ENCODE measurements at places on chromosomes 12 and 14.
A peak's percentile ranks its signal among the peaks of the same experiment; 100 is the strongest.

- no peak for DNase-seq
Observed at GRCh38 chr14:36054353-36055051, 122.0 kb downstream of the PTCSC3 start.

DNA sequence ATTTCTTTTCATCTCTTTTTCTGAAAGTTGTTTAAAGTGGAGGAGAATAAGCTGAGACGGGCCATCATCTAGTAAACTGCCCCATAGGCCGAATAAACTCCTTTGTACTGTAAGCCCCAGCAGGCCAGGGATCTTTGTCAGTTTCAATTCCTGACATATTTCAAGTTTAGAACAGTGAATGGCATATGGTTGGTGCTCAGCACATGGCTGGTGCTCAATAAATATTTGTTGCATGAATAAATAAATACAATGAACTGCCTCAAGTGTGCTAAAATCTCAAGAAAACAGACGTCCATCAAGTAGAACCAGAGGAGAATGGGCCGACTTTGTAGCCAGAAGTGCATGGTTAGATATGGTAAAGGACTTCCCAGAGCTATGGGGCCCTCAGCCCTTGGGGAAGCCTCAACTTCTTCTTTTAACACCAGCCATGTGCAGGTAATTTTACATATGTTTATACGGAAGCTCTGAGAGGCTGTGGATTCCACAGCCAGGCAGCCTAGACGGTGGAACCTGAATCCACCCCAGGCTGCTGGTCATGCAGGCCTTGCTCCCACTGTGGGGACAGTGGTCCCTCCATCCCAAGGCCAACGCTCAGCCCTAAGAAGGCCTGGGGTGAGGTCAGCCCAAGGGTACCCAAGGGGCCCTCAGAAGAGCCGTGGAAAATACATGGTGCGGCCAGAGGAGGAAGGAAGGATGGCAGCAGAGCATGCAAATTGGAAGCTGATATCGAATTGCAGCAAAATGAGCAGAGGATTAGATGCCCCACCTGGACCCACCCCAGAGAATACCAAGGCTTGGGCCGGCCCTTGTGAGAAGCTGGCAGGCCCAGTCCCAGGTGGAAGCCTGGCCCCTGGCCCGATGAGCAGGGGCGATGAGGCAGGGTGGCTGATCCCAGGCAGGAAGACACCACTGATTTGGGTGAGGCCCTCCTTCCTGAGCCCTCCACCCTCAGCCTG lies 8.7 kb upstream of the AQP2 start:
- DNase-seq = no peak

GRCh38 chr12:14366209-14367039 lies 942 bp downstream of the ATF7IP start:
- peak; percentile 57 for DNase-seq

DNA sequence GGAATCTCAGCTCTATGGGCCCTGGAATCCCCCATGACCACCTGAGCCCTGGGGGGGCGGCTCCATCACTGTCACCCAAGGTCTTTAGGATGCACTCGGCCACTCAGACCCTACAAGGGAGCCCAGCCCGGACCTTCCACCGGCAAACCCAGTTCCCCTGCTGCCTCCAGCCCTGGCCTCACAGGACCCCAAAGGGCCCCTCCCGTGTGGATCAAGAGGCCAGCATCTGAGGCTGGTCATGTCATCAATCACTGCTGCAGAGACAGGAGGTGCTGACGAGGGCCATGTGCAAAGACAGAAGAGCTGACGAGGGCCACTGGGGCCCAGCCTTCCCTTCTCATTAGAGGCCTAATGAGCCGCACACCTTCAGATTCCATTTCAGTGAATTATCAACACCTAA lies 39.0 kb upstream of the SFSWAP start:
- DNase-seq = no peak

DNA sequence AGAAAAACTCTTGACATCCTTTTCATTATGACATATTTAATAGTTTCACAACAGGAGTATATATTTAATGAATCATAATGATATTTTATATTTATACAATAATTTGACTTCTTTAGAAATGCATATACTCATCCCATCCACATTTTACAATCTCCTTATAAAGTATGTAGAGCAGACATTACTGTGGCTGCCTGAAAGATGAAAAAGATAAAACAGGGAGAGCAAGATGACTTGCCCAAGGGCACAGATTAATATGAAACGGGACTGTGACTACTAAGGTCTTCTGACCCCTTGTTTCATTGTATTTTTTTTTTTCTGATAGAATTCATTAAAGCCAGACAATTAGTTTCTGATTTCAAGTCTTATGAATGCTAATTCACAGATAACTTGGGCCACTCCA lies 293.6 kb downstream of the SOX5 start:
- no peak for DNase-seq

DNA sequence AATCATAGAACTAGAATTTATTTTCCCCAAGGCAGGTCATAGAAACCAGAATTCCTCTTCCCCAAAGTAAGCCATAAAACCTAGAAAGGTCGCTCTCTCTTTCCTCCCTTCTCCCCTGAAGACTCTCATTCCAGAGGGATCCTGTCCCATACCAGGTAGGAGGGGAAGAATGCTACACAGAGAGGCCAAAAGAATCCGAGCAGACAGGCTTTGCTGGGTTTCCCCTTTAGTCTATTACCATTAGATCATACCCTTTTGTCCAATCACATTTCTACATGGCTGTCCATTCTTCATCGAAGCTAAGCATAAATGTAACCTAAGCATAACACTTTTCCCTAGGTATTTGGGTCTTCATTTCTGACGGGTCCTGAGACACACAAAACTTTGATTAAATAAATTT lies 204.5 kb downstream of the SPTSSA start:
- DNase-seq = no peak

DNA sequence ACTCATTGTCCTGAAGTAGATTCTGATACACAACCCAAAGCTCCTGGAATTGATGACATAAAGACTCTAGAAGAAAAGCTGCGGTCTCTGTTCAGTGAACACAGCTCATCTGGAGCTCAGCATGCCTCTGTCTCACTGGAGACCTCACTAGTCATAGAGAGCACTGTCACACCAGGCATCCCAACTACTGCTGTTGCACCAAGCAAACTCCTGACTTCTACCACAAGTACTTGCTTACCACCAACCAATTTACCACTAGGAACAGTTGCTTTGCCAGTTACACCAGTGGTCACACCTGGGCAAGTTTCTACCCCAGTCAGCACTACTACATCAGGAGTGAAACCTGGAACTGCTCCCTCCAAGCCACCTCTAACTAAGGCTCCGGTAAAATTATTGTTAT lies 63.8 kb downstream of the RAD52 start:
- no peak for DNase-seq

DNA sequence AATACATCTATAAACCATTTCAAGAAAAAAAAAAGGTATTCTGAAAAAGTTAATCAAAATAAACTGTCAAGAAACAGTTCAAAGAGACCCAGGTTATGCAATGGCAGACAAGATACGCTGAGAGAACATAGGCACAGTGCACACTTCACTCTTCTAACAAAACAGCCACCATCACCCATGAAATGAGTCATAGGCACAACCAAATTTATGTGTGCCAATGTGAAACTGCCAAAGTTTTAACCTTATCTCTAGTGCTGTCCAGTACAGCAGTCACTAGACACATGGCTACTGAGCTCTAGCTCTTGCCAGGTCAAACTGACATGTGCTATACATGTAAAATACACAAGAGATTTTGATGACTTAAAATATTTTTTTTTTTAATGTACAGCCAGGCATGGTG lies 1.4 kb downstream of the CEP128 start:
- DNase-seq = peak; percentile 22

- DNase-seq = no peak
Observed at GRCh38 chr12:103769240-103769945, 71.6 kb downstream of the NT5DC3 start.

DNA sequence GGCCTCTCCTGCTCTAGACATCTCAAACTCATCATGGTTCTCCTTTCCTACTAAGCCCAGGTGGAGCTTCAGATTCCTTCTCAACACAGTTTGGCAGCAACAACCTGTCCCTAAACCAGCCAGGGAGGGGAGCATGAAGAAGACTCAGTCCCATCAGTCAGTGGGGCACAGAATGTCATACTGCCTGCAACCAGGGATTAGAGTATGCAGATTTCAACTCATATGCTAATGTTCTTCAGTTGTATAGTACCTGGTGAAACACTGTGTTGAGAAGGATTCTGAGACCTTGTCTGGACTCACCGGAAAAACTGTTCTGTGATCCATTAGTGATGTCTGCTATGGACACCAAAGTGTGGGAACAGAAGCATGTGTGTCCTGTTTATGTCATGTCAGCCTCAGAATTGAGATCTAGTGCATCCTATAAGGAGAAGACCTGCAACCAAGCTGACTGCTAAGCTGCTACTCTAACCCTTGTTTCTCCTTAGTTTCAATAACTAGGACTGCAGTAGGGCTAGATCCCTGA lies 43.6 kb downstream of the TRPV4 start:
- no peak for DNase-seq

DNA sequence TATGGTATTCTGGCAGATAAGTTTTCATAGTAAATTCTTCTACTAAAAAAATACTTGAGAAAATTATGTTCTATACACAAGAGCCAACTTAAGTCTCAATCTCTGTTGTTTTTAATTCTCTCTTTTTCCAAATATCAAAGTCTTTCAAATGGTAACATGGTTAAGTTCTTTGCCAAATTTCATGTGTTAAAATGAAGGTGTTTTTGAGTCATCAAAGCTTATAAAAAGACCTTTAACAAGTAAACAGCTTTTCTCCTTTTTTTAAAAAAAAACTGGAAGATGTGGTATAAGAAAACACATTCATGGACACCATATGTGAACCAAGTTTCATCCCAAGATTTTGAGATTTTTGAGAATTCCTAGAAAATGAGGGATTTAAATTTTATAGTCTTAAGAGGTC lies 111.3 kb downstream of the FOXG1 start:
- no peak for DNase-seq

GRCh38 chr12:63845726-63846125 lies 1.2 kb downstream of the SRGAP1 start:
- DNase-seq = no peak

- no peak for DNase-seq
Observed at GRCh38 chr12:24743941-24744793, 204.7 kb downstream of the BCAT1 start.

GRCh38 chr12:50220363-50220995 lies 53.3 kb upstream of the CERS5 start:
- peak; percentile 47 for DNase-seq

GRCh38 chr12:121279507-121279915 lies 17.0 kb downstream of the CAMKK2 start:
- no peak for DNase-seq

DNA sequence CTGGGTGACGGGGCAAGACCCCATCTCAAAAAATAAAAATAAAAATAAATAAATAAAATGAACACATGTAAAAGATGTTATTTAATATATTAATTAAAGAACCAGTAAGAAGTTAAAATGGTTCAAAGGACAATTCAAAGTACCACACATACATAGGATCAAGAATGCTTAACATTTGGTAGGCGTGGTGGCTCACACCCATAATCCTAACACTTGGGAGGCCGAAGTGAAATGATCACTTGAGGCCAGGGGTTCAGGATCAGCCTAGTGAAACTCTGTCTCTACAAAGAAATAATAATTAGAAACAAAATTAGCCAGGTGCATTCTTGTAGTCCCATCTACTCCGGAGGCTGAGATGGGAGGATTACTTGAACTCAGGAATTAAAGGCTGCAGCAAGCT lies 53.3 kb downstream of the SPATS2 start:
- no peak for DNase-seq

- no peak for DNase-seq
Observed at GRCh38 chr12:11839091-11839641, 189.7 kb downstream of the ETV6 start.

GRCh38 chr12:45944771-45945170 lies 45.6 kb downstream of the SCAF11 start:
- no peak for DNase-seq

DNA sequence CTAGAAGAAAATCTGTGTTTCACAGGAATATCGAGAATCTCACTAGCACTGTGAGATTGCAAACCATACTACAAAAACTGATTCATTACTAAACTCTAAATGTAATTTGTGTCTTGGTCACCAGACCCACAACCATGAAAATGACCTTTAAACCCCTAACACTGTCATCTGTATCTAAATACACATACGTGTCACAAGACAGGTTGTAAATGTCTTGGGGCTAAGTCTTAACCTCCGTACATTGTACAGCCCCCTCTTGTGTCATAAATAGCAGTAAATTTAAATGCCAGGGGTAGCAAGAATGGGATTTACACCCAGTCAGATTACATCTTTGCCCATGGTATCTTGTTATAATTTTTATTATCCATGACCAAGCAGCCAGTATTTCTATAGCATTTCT lies 117.3 kb downstream of the GPR135 start:
- DNase-seq = no peak

- no peak for DNase-seq
Observed at GRCh38 chr14:68442828-68443629, 349.8 kb downstream of the ZFP36L1 start.

DNA sequence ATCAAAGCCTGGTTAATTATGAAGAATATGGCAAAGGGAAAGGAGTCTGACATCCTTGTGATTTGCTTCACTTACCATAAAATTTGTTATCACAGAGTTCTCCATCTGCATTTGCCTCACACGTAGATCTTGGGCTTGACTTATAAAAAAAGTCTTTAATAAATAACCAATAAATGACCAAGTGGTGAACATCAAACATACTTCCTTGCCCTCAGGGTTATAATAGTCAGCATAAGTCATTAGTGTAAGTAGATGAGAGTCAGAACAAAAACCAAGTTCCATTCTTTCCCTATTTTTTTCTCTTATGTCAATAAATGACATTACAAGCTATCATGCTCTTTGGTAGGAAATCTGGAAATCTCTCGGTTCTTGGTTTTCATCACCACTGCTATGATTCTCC lies 635.4 kb upstream of the ATXN7L3B start:
- no peak for DNase-seq

DNA sequence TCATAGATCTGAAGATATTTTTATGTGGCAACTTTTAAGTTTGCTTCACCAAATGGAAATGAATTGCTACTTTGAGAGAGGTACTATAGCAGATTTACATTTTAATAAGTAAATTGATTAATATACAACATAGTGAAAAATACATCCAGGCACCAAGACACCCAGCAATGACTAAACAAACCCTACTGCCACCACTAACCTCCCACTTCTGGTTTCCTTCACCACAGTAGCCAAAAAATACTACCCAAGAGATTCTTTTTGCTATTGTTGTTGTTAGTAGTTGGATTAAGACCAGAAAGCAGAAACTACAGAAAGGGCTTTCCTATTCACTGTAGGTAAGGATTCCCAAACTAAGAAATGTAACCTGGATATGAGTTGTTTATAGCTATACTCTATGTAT lies 54.1 kb downstream of the COCH start:
- DNase-seq = no peak

GRCh38 chr14:64953661-64954060 lies 11.1 kb upstream of the GPX2 start:
- no peak for DNase-seq

- no peak for DNase-seq
Observed at GRCh38 chr12:15528666-15529065, 206.4 kb downstream of the PTPRO start.

GRCh38 chr12:32146074-32146873 lies 39.6 kb downstream of the BICD1 start:
- DNase-seq = no peak
